CD8-positive, alpha-beta memory T cell (primary cell): ENCODE measurements at places on chromosomes 1 and 21. TPM values are rescaled to one million over a fixed set of nuclear protein-coding genes. Genes with fewer than 3 reads are reported as not detected.

The PGLYRP3 gene
- total RNA-seq: not detected

The LCE1C gene
- total RNA-seq: not detected

The CELA2A gene
- not detected for total RNA-seq

The KCNE1 gene
- total RNA-seq: 0.11 TPM

The LRRIQ3 gene
- 2.9 TPM for total RNA-seq

The SH2D5 gene
- 0.24 TPM for total RNA-seq

The GATAD2B gene
- total RNA-seq: 64.9 TPM

The TIPRL gene
- total RNA-seq: 41.5 TPM

The CNR2 gene
- 0.20 TPM for total RNA-seq

The PRR9 gene
- not detected for total RNA-seq

The KIF14 gene
- 9.3 TPM for total RNA-seq

The PODN gene
- not detected for total RNA-seq

The ARHGEF10L gene
- total RNA-seq: 0.24 TPM

The TTC39A gene
- 0.28 TPM for total RNA-seq

The NCF2 gene
- 3.6 TPM for total RNA-seq

The PRAMEF9 gene
- total RNA-seq: not detected

The TRNP1 gene
- 0.73 TPM for total RNA-seq

The CFHR5 gene
- not detected for total RNA-seq

The PPIAL4G gene
- total RNA-seq: 0.44 TPM

The POU3F1 gene
- total RNA-seq: 0.44 TPM

The HSD3B1 gene
- total RNA-seq: not detected

The CENPF gene
- 44.2 TPM for total RNA-seq

The FCMR gene
- total RNA-seq: 75.6 TPM

The PWP2 gene
- 10.4 TPM for total RNA-seq

The SLAMF8 gene
- 4.0 TPM for total RNA-seq

The PRAMEF6 gene
- total RNA-seq: not detected

The FALEC gene
- total RNA-seq: not detected

The FOXD2 gene
- total RNA-seq: 0.22 TPM

The CAMK1G gene
- not detected for total RNA-seq
